CD8-positive, alpha-beta T cell (primary cell): ENCODE measurements at places on chromosomes 2 and 18.

- no peak for DNase-seq
Measured at GRCh38 chr2:7726989-7727388, 809.8 kb downstream of the RNF144A start.

DNA sequence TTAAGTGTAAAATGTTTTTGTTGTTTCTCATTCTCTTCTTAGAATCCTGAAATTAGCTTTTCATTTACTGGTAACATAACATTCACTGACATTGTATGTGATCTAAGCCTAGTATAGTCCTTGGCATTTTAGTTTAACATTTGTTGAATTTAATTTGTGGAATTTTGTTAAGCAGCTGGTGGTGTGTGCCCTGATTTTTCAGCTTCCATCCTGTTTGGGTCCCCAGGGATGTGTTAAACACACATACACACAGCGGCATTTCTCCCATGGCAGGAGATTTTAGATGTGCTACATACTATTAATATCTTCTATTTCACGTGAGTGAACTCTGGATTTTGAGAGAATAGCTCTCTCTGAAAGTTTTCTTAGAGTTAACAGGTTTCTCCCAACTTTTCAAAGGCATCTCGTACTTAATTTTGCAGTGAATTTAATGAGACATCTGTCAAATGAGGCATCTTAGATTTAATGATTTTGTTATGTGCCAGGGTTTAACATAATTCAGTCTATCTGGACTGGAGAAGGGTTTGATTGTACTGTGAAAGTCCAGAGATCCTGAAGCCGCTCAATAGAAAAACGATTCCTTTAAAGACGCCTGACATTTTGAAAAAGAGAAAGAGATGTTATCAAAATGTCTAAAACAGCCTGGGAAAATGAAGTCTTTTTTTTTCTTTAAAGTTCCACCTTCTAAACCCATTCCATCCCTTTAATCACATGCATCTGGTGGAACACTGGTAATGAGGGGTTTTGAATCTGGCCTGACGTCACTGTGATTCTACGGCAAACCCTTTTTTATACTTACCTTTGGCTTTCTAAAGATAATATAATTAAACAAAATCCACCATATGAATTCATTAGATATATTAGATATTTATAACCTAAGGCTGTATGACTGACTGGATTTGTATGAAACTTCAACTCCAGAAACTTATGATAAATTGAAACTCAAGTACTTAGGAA lies 6.8 kb downstream of the PHLPP1 start:
- DNase-seq, result no peak

DNA sequence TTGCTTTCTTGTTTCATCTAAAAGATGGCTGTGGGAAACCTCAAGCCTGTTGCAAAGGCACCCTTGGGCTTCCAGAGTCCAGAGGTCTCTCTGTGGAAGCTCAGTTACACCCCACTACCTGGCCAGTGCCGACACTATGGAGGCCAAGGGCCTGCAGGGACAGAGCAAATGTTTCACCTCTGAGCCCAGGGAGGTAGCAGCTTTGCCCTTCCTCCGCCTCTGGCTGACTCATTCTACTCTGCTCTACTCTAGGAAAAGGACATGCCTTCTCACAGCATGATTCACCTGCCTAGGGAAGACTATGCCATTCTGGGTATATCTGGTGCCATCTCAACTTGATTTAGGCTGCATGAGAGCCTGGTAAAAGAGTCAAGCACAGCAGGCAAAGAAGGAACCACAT lies 12.2 kb downstream of the MYOM1 start:
- no peak for DNase-seq

DNA sequence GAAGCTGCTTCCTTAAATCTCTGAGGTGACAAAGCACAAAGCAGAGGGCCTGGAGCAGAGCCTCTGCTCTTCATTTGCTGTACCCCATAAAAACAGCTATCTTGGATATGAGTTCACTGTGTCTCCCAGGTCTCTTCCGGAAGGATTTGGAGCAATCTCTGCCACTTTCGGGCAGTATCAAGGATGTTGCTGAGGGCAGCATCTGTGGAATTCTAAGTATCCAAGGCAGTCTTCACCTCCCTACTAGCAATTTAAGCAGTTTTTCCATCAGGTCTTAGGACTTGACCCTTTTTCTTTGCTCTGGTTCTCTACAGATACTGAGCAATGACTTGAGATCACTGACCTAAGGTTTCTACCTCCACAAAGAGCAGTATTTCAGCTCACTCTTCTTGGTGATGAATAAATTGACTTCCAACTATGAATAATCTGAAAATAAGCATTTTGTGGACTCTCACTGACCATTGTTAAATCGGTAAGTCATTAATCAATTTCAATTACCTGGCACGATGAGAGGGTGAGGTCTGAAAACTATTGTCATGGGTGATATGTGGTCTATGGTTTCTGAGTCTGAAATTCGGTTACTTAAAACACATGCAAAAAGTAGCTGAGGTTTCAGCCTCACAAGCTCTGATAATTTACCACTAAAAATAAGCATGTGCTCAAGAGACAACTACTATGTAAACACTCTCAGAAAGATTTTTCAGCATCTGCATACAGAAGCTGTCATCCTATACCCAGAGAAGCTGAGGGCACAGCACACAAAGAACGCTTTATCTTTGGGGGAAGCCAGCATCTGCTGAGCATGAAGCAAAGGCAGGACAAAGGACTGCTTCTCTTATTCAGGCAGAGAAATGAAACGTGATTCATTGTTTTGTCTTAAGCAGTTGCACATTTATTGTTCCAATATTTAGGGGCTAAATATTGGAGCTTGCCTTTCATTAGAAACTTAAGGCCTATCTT lies 32.1 kb upstream of the SPATS2L start:
- no peak for DNase-seq

DNA sequence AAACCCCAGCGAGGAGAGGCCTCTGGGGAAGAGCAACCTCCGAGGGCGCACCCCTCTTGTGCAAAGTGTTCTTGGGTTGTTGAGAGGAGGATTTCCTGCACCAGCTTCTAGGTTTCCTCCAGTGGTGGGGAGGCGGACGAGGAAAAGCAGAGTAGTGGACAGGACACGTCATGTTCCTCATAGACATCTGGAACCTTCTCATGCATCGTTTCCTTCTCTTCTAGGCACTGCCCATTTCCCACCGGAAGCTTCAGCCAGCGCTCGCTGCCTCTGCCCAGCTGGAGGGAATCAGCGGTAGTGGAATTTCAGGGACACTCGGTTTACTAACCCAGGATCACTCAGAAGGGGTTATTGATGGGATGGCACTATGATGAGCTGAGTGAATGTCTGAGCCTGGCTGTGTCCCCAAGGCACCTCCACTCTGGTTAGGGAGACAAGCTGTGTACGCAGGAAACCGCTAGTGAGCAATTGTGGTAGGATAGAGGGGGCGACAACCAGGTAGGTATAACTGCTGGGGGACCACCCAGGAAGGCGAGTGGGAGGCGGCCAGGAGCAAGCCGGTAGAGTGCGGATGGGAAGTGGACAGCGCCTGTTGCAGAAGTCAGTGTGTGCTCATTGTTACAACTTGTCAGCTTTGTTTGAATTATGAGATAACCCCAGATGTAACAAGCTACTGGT lies 960 bp upstream of the APOB start:
- DNase-seq, result no peak

DNA sequence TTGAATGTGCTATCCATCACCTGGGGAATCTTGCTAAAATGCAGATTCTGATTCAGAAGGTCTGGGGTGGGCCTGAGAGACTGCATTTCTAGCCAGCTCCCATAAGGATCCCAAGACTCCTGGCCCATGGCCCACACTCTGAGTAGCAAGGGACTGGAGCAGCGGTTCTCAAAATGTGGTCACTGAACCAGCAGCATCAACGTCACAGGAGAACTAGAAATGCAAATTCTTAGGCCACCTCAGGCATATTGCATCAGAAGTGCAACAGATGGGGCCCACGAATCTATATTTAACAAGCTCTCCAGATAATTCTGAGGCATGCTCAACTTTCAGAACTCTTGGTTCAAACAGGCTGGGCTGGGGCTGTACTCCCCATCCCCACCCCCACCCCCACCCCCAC lies 74.6 kb downstream of the DHRS9 start:
- DNase-seq, result no peak

DNA sequence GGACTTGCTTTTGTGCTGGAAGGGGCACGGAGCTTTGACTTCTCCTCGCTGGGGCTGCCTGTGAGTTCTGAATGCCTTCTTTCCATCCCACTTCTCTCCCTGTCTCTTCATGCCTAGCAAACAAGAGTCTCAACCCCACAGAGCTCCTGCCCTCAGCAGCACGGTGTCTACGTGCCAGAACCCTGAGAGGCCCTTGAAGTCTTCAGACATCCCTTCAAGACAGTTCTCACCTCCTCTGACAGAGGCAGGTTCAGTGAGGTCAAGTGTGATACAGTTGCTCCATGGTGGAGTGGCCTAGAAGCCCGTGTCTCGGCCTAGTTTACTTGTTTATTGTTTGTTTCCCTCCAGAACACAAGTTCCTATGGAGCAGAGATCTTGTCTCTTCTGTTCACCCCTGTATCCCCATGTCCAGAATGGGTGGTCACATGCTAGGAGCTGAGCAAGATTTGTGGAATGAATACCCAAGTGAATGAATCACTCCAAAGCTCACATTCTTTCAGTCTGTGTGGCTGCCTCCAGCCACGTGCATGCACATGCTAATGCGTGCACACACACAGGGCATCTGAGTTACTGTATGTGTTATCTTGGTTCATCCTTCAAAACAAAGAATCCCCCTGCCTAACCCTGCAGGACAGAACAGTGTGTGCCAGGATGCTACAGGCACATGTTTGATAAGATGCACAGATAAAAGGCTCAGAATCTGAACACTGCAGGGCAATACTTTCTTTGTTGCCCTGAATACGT lies 391.6 kb downstream of the NBAS start:
- DNase-seq, result no peak

DNA sequence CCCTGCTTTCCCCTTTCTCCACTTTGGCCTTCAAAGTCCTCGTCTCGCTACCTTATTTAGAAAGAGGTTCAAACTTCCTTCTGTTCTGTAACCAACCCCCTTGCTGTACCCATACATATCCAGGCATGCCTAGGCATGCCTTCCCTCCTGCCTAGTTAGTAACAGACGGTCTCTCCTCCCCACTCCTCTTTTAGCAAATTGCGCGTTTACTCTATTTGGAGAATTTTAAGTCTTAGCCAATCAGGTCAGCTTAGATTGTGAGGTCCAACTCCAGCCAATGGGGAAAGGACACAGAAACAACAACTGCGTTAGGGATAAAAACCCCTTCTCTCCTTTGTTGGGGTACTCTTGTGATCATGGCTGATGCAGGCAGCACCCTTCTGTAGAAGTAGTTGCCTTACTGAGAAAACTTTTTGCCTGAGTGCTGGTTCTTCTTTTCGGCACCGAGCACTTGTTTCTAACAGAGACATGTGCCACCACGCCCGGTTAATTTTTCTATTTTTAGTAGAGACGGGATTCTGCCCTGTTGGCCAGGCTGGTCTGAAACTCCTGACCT lies 85.9 kb upstream of the FOXI3 start:
- DNase-seq, result no peak

GRCh38 chr18:23966909-23967308 lies 47.6 kb upstream of the TTC39C start:
- no peak for DNase-seq

- DNase-seq, result no peak
Measured at GRCh38 chr2:46701152-46701551, 214.5 kb downstream of the MCFD2 start.

DNA sequence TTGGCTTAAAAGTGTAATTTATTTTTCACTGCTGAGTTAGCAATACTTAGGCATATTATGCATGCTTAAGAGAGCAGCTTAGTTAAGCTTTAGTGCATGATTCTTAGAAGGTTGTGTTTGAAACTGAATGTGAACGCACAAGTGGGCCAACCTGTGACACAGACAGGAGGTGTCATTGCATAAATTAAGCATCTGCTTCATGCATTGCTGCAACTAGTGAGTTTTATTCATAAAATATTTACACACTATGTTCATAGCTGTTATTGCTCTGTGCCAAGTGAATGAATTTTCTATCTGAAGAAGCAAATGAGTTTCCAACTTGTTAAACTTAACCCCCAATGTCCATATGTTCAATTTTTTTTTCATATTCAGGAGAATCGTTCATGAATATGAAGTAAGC lies 806.4 kb downstream of the GALR1 start:
- no peak for DNase-seq

GRCh38 chr2:230335461-230335863 lies 8.5 kb downstream of the SP140L start:
- DNase-seq, result no peak

DNA sequence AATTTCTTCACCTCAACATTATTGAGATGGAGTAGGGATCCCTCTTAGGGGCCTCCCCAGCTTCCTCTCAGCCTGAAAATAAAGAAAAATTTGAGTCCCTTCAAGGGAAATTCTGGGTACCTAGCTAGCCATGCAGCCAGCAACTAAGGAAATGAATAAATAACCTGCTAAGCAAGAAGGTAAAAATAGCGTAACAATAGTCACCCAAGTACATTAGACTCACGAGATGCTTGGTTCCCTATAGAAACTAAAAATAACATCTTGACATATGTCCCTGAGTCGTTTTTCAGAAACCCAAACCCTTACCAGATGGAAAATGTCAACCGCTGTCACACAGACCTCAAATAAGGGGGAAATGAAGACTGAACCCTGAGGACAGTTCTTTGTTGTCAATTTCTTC lies 51.9 kb downstream of the CACNB4 start:
- no peak for DNase-seq

- DNase-seq, result no peak
Measured at GRCh38 chr2:103387888-103388287, 626.1 kb downstream of the TMEM182 start.

- peak; percentile 56 for DNase-seq
Measured at GRCh38 chr2:120675460-120676130, 60.1 kb upstream of the GLI2 start.

- peak; percentile 80 for DNase-seq
Measured at GRCh38 chr2:8488001-8488738, 193.7 kb upstream of the ID2 start.

GRCh38 chr2:16264931-16265540 lies 324.7 kb downstream of the MYCN start:
- no peak for DNase-seq

GRCh38 chr2:10820562-10820961 lies 8.0 kb upstream of the PDIA6 start:
- DNase-seq, result no peak

- DNase-seq, result no peak
Measured at GRCh38 chr2:154875999-154876398, 177.5 kb downstream of the KCNJ3 start.

DNA sequence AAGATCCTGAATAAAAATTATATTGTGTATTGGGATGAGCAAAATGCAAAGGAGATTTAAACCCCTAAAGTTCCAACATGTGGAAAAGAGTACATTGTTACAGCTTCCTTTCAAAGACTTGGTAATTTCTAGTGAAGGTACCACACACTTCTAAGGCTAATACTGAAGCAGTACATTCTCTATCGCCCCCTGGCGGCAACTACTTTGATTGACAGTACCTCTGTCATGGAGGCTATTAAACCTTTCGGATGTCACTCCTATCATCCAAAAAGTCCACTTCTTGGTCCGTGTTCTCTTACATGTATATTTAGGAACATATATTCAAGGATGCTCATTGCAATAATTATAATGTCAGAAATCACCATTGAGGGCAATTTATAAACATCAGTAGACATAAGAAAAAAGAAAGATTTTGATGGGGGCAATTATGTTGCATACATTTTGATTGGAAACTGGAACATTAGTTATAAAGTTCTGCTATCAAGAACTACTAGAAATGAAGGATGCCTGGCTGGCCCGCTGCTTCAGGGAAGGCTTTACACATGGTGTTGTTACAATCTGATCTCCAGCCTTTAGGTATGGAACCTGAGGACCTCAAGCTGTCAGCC lies 601.6 kb downstream of the CPS1 start:
- DNase-seq, result peak; percentile 48

- no peak for DNase-seq
Measured at GRCh38 chr2:43345391-43345813, 119.0 kb upstream of the ZFP36L2 start.

GRCh38 chr18:56326336-56327072 lies 311.9 kb downstream of the TXNL1 start:
- no peak for DNase-seq
